ENCODE measurements at places on chromosomes 13 and 19.

- DNase-seq = no peak
These were observed 352.9 kb downstream of the FOXO1 start for GRCh38 chr13:40313269-40314200.

DNA sequence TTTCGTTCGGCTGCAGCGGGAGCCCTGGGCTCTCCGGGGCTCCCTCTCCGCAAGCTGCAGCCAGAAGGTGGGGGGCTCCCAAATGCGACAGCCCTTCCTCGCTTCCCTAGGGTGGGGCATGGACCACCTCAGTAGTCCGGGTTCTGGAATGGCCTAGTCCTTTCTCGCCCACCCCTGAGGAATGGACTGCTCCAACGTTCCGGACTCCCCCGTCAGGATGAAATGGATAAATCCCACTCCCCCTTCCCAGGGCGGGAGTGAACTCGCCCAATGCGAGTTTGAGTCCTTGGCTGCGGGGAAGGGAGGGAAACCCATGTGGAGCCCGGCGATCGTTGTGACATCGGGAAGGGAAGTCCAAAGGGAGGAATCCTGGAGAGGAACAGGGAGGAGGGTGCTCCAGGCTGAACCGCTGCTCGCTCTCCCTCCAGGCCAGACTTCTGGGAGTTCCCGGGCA, 5.5 kb downstream of the HRC start:
- DNase-seq = no peak

DNA sequence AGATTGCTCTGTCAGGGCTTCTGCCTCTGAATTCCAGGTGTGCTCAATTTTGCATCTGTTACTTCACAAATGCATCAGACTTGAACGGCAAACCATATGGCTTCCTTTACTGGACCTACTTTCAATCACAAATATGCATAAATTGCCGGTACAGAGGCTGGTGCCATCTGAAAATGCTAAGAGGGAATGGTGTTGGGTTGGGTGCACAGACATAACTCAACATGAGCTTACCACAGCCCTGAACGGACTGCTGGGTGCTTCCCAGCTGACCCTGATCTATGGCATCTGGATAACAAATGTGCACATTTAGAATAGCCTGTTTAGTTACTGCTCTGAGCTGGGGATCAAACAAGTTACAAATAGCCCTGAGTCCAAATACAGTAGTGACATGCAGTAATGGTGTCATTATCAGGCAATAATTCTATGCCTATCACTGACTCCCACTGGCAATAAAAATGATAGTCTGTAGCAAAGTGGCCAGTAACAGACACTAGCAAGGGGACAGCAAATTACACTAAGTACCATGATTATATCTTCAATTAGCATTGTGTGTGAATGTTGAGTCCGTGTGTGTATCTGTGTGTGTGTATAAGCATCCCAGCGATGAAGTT, 927.3 kb downstream of the DIAPH3 start:
- DNase-seq = no peak

DNA sequence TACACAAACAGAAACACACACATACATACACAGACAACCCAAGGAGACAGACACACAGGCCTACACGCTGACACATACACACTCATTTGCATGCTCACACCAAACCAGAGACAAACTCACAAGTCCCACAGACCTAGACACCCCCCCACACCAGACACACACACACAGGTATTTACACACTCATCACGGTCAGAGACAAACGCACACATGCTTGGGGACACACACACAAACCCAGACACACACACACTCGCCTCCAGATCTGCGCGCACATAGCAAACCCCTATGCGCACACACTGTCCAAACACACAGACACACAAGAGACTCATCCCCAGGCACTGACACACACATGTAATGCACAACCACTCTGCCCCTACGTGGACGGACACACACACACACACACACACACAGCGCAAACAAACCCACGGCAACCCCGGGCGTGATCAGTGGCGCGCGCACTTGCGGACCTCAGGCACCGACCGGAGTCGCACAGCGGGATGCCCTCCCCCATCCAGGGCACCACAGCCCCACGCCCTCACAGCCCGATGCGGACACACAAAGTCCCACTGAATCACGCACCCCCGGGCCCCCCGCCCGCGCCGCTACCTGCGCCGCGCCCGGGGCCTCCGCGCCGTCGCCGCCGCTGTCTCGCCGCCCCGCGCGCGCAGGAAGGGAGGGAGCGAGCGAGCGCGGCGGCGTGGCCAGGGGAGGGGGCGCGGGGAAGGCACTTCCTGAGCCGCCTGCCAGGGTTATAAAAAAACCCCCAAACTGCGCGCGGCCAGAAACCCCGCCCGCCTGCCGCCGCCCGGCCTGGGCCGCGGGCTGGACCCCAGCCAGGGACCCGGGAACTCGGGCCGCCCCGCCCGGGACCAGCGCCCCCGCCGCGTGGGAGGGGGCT, at the start of gene ADAMTS10:
Gene ADAMTS10 (minus strand): TSS at position 675 of the 895 bp plus-strand sequence. CDS start 5,005 bp downstream, outside the sequence.
- peak; percentile 78 for DNase-seq

DNA sequence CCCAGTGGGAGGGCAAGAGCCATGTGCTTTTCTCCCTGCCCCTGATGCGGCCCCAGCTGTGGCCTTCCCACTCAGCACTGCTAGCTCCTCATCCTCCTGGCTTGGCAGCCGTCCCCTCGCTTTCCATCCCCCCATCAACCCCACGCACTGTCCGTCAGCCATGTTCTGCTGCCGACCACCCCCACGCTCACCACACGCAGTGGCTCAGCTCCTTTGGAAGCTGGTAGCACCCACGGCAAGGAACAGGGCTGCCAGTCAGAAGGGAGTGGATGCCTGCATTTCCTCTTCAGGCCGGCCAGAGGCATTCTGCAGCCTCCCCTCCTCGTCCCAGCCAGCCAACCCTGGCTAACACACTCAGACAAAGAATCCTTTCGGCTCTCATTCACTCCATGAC, 6.3 kb downstream of the CALM3 start:
- peak; percentile 71 for DNase-seq

DNA sequence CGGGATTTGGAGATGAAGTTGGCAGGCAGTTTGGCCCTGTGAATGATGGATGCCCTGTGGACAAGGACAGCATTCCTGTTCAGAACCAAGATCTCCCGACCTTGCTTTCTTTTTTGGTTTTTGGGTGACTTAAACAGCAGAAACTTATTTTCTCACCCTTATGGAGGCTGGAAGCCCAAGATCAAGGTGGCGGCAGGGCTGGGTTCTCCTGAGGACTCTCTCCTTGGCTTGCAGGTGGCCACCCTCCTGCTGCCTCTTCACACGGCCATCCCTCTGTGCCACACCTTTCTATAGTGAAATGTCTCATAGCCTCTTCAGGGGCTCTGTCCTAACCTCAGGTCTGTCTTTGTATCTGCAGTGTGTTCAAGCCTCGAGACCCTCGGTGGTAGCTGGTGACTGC, 14.0 kb downstream of the ZNF333 start:
- DNase-seq = no peak

DNA sequence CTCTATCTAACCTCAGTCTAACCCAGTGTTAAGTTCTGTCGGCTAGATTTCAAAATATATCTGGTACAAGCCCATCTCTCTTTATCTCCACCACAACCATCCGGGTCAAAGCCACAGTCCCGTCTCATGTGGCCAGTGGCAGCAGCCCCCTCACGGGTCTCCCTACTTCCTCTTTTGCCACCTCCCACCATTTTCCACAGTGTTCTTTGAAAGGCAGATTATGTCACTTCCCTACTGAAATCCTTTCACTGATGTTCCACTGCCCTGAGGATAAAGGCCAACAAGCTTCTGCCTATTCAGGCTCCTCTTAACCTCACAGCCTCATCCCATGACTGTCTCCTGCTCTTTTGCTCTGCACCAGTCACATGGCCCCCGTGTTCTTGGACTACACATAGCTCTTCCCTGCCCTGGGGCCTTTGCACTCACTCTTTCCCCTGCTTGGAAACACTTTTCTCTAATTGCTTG, 117.2 kb downstream of the UBL3 start:
- DNase-seq = no peak

- peak; percentile 96 for DNase-seq
These were observed 35.7 kb upstream of the MATK start for GRCh38 chr19:3821857-3822364.

DNA sequence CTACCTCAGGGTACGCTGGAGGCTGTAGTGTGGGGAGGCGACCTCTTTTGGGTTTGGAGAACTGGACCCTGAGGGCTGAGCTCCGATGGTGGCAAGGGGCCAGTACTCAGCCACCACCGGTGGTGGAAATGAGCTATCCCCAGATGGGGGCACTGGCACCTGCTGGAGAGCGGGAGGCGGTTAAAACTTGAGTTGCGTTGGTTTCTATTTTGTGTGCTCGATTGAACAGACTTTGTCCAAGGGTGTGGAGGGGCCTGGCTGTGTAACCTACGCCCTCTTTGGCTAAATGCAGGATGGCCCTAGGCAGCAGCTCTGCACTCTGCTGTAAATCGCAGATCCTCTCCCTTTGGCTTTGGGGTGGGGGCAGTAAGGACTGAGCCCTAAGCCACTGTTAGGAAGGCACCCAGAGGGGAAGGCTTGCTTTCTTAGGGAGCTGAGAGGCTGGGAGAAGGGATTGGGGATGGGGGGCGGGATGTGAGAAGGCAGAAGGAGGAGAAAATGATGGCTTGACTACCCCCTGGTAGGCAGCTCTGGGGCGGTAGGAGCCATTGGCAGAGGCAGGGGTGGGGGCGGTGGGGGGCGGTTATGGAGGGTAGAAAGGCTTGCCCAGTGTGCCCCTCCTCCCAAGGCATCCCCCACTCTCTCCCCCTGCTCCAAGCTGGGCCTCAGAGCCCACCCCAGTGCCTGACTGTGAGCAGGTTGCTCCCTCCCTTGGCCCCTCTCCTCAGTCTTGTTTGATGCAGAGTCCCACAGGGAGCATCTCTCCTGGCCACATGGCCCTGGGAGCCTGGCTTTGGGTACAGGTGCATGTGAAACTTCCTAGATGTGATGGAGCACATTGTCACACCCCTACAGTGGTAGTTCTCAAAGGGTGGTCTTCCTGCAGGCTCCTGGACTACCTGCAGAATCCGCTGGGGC, 5.0 kb downstream of the VSTM2B start:
- peak; percentile 51 for DNase-seq

GRCh38 chr13:73708393-73708985, 425.7 kb downstream of the KLF12 start:
- DNase-seq = no peak

DNA sequence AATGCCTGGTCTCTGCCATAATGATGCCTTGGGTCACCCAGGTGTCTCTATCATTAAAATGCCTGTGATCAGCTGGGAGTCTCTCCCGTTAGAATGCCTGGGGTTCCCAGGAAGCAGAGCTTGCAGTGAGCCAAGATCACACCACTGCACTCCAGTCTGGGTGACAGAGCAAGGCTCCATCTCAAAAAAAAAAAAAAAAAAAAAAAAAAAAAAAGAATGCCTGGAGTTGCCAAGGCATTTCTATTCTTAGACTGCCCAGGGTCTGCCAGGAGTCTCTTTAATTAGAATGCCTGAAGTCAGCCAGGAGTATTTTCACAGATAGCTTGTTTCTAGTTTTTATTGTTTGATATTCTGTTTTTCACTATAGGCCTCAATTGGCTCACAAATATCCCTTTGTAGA, 1552.5 kb downstream of the UQCRFS1 start:
- no peak for DNase-seq

- no peak for DNase-seq
These were observed 38.0 kb upstream of the DOCK9 start for GRCh38 chr13:99015606-99016490.

DNA sequence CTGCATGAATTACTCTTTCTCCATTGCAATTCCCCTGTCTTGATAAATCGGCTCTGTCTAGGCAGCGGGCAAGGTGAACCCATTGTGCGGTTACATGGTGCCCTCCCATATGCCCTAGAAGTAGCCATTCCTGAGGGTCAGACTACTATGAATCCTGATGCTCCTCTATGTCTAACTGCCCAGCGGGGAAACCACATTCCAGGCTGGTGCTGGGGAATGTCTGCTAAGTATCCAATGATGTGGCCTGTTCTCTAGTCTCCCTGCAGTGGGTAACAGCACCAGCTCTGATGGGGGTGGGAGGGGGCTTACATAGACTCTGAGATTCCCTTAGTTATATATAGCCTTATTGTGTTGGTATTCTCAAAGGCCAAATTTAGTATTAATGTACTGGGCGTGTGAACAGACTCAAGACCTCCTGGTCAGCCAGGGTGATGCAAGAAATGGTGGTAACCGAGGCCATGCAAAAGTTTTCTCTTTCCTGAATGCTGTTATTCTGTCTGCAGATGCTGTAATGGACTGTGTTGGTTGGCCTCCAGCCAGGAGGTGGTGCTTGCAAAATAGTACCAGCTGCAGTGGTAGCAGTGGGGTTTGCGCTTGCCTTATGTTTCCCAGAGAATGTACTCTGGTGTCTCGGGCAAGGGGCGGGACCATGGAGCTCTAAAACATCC, 564.8 kb upstream of the SLITRK1 start:
- DNase-seq = peak; percentile 31

GRCh38 chr13:20583803-20584293, 16.9 kb downstream of the IFT88 start:
- DNase-seq = no peak

DNA sequence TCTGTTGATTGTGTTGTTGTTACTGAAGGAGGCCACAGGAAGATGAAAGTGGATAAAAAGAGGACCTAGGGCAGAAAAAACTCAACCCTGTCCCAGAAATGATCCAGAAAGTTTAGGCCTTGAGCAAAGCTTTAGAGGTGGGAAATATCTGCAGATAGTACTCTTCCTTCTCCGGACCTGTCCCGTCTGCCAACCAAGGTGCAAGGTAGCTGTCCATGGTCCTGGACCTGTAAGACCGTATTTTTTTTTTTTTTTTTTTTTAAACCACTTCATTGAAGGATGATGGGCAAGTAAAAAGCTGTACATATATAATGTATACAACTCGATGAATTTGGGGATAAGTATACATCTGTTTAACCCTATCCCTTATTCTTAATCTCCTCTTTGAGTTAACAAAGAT, 225.9 kb downstream of the OLFM4 start:
- DNase-seq = no peak

- no peak for DNase-seq
These were observed 869.4 kb downstream of the PCDH17 start for GRCh38 chr13:58500938-58501337.

- DNase-seq = no peak
These were observed 18.1 kb downstream of the MCF2L start for GRCh38 chr13:112986946-112987681.

- DNase-seq = no peak
These were observed 184.0 kb downstream of the SLC7A1 start for GRCh38 chr13:29411481-29411880.

GRCh38 chr13:111895896-111896821, 170.8 kb upstream of the SOX1 start:
- no peak for DNase-seq

- DNase-seq = no peak
These were observed 167.2 kb downstream of the KLF5 start for GRCh38 chr13:73225990-73226389.

GRCh38 chr19:44303976-44304568, 753 bp downstream of the ZNF235 start:
- DNase-seq = no peak

Measured in spleen (tissue), 13 donors.